NCI-H1417 treated with DMSO at 0.1 percent for 48 hours (cell line): ENCODE measurements at places on chromosomes 6 and 20.

- DNase-seq: no peak
Observed at GRCh38 chr6:4611429-4612129, 164.6 kb upstream of the CDYL start.

DNA sequence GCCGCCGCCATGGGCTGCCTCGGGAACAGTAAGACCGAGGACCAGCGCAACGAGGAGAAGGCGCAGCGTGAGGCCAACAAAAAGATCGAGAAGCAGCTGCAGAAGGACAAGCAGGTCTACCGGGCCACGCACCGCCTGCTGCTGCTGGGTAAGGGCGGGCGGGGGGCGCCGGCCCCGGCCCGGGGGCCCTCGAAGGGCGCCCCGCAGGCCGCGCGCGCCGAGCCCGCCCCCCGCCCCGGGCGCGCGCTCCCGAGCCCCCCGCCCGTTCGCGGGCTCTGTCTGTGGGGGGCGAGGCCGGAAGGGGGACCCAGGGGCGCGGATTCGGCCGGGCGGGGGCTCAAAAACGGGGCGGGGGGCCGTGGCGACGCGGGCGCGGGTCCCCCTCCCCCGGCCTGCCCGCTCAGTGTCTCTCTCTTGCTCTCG, 39.2 kb downstream of the GNAS start:
- no peak for DNase-seq

DNA sequence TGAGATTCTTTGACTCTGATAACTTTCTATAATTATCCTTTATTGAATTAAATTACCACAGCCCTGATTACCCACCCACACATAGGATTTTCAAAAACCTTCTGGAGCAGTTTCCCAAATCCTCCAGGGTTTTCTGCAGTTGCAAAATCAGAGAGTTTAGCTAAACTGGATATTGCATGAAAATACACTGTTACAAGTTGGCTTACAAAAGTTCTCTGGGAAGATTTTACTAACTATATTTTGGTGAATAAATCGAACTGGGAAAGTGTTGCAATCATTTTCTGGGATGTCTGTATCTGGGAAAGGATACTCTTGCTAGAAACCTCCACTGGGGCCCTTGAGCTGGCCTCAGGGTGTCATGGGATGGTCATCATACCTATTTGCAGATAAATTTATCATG, 97.6 kb upstream of the STMND1 start:
- DNase-seq: no peak

DNA sequence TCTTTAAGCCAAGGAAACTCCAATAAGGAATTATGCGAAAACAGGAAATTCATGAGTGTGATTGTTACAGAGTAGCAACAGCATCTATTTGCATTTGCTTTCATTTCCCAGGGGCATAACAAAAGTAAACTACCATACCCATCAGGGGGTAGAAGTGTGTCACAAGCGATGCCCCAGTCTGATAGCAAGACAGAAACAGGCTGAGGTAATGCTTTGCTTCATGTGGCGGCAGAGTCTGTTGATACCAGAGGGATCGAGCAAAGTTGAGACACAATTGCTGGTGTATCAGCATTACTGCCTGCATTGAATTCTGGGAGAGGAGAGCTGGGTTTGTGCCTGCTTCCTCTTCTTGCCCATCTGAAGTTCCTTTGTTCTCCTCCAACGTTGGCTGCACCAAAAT, 51.2 kb upstream of the LYRM2 start:
- no peak for DNase-seq

GRCh38 chr6:155319902-155320301, 5.6 kb upstream of the TFB1M start:
- DNase-seq: no peak

GRCh38 chr6:41733707-41734665, 1.4 kb downstream of the TFEB start:
- no peak for DNase-seq

GRCh38 chr6:11324453-11325015, 92.1 kb upstream of the NEDD9 start:
- DNase-seq: no peak

DNA sequence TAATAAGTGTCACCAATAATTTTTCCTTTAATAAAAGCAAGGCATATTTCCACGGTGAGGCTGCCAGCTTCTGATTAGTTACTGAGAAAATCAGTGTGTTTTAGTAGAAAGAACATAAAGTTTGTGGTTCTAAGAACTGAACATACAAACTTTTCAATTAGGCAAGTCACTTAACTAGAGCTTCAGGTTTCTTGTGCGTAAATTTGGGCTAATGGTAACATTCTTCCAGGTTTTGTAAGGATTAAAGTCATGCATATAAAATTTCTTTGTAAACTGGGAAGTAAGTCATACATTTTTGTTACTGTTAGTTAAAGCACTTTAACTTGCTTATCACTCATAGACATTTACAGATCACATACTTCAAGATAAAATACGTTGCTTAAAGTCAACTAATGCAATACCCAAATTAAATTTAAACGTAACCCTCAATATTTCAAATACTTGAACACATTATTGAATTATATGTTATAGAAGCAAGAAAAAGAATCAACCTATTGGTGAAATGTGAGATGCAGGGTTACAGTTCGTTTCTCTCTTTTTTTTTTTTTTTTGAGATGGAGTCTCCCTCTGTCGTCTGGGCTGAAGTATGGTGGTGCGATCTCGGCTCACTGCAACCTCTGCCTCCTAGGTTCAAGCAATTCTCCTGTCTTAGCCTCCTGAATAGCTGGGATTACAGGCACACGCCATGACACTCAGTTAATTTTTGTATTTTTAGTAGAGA, 327.3 kb upstream of the NOX3 start:
- DNase-seq: no peak

DNA sequence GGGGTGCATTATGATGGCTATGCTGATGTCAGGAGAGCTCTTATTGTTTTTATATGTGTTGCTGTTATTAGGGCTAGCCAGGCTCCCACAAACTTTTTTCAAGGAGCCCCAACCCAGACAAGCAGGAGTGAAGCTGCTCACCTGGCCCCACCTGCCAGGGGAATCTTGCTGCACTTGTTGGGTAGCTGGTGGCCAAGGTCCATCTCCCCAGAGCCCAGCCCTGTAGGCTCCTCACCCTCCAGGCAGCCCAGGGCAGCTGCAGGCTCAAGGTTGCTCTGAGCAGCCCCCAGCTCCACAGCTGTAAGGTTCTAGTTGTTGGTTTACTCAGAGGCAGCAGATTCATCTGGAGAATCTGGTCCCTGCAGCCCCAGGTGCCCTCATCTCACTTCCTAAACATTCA, 46.8 kb upstream of the SIRPA start:
- no peak for DNase-seq

- no peak for DNase-seq
Observed at GRCh38 chr6:149008741-149009140, 261.9 kb downstream of the UST start.

DNA sequence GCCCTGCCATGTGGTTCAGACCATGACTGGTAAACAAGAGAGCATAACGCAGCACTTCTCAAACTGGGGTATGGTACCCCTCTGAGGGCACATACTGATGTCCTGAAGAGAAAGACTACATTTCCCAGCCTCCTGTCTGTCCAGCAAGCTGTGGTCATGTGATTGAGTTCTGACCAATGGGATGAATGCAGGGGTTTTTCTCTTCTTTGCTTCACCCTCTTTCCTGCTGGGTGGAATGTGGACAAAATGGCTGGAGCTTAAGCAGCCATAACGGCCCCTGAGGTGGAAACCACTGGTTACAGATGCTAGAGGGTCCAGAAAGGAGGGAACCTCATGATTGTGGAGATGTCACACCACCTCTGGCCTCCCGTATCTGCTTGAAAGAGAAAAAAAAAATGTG, 19.4 kb upstream of the KCNB1 start:
- no peak for DNase-seq

GRCh38 chr6:18101873-18102272, 20.6 kb downstream of the NHLRC1 start:
- no peak for DNase-seq

GRCh38 chr6:44641344-44642031, 254.0 kb downstream of the CDC5L start:
- DNase-seq: no peak

DNA sequence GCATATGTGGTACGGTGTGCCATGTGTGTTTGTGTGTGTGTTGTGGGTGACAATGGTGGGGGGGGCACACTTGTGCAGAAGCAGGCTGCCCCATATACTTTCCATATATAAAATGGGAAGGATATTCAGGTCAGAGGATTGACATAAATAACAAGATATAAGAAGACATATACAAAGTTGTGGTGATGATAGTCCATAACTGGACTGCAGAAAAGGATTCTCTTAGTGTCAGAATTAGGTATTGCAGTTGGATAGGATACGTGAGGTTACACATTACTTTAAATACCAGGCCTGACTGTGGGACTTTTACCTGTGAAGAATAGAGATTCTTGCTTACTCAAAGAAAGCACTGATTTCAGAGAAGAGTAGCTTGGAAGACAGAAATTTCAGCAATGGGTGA, 1260.3 kb downstream of the EPHA7 start:
- DNase-seq: no peak

GRCh38 chr6:54076159-54076789, 35.0 kb upstream of the MLIP start:
- DNase-seq: no peak

- DNase-seq: no peak
Observed at GRCh38 chr20:50467718-50468356, 42.3 kb upstream of the PTPN1 start.

- DNase-seq: no peak
Observed at GRCh38 chr20:35431621-35432429, 6.2 kb downstream of the GDF5 start.

GRCh38 chr6:74213995-74214394, 518.0 kb downstream of the CD109 start:
- no peak for DNase-seq

- DNase-seq: no peak
Observed at GRCh38 chr6:126873351-126873750, 245.1 kb upstream of the RSPO3 start.
